Suppressor macrophage treated with lipopolysaccharide for 4 hours (primary cell): ENCODE measurements at places on chromosomes 16 and 17.

GRCh38 chr17:17220529-17220928 is 14.4 kb upstream of the PLD6 start:
- DNase-seq, result no peak

- DNase-seq, result no peak
These were observed 91.3 kb upstream of the NOG start for GRCh38 chr17:56502120-56502654.

GRCh38 chr17:47902039-47902744 is 6.2 kb downstream of the SP2 start:
- no peak for DNase-seq

DNA sequence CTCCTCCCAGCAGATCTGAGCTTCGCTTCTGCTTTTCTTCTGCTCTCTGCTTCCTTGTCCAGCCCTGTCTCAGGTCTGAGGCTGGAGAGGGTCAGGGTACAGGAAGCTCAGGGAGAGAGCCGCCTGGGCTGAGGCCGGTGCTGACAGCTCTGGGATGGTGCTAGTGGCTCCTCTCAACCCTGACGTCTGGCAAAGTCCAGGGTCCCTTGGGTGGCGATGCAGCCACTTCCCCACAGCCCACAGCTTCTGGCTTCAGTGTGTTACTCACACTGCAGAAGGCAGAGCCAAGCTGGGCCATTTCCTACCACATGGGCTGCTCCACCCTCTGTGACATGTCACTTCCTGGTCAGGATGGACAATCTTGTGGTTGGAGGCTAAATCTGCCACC is at the start of gene CD300C:
Gene CD300C (minus strand): TSS at position 273 of the 388 bp plus-strand sequence. CDS start 333 bp downstream, outside the sequence.
- peak; percentile 91 for DNase-seq

DNA sequence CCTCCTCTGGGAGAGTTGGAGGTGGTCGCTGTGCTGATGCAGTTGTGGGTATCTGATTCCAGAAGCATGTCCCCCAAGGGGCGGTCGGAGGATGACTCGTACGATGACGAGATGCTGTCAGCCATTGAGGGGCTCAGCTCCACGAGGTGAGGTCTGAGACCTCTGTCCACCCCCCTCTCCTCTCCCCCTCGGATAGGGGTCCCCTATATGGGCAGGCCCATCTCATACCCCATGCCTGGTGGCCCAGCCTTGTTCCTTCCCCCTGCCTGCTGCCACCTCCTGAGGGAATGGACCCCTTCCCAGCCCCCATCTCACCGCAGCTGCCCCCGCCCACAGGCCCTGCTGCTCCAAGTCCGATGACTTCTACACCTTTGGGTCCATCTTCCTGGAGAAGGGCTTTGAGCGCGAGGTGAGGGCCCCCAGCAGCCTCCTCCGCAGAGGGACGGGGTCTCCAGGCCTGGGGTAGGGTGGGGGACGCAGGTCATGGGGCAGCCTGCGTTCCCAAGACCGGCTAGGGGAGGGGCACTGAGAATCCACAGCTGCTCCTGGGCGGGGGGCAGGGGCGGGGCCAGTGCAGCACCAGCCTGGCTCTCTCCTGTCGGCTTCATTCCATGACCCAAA is 39.2 kb downstream of the ADCY7 start:
- no peak for DNase-seq

DNA sequence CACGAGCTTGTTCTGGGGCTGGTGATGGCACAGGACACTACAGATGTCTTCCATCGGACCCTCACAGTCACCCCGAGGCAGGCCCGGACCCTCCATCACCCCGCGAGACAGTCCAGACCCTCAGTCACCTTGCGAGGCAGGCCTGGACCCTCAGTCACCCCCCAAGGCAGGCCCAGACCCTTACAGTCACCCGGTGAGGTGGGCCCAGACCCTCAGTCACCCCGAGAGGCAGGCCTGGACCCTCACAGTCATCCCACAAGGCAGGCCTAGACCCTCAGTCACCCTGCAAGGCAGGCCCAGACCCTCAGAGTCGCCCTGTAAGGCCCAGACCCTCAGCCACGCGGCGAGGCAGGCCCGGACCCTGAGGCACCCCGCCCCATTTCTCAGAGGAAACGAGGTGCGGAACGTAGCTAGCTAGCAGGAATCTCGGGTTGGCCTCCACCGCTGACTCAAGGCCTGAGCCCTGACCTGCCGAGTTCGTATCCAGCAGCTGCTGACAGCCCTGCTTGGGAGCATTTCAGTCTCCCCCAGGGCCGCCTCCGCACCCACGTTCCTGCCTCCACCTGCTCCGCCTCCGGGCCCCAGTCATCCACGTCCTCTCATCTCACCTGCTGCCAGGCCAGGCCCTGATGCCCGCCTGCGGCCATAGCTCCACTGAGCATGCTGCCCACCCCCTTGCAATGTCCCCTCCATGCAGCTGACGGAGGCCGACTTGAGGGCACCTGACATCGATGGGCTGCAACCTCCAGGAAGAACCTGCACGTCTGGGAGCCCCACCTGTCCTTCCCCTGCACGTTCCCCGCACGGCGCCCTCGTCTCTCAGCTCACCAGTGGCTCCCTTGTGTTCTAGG is 28.7 kb downstream of the RPH3AL start:
- no peak for DNase-seq

DNA sequence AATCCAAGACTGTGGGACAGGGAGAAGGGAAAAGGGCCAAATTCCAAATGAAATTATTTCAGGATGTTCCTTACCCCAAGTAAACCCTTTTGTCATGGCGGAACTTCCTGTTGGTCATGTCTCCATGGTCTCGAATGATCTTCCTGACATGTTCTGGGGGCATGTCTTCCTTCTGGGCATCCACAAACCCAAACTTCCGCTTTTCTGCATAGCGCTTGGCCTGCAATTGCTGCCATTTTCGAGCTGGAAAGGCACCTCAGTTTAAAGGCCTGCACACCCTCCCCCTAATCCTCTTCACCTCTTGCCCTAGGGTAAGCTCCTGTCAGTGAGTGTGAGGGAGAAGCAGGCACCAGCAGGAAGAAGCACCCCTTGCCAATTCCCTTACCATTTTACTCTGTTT is 1.2 kb downstream of the PRPF8 start:
- peak; percentile 46 for DNase-seq

GRCh38 chr17:43949781-43950180 is 4.0 kb downstream of the PYY start:
- DNase-seq, result no peak

GRCh38 chr17:57943140-57943539 is 12.1 kb downstream of the CUEDC1 start:
- DNase-seq, result peak; percentile 83

DNA sequence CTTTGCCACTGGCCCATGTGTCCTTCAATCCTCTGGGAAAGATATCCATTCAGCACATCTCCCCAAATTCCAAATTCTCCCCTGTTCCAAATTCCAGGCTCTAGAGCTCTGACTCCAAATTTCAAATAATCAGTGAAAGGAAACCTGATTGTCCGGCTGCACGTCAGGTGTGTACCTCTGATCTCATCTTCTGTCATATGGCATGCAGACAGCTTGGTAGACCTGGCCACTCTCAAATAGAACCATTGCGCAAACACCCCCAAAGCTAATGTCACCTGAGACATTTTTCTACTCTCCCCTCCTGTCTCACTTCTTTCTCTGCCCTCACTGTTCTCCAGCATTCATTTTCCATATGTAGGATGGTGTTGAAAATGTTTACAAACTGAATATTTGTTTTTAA is 337.0 kb upstream of the DYNLRB2 start:
- no peak for DNase-seq

- DNase-seq, result no peak
These were observed 144.3 kb downstream of the MSI2 start for GRCh38 chr17:57400648-57401047.

DNA sequence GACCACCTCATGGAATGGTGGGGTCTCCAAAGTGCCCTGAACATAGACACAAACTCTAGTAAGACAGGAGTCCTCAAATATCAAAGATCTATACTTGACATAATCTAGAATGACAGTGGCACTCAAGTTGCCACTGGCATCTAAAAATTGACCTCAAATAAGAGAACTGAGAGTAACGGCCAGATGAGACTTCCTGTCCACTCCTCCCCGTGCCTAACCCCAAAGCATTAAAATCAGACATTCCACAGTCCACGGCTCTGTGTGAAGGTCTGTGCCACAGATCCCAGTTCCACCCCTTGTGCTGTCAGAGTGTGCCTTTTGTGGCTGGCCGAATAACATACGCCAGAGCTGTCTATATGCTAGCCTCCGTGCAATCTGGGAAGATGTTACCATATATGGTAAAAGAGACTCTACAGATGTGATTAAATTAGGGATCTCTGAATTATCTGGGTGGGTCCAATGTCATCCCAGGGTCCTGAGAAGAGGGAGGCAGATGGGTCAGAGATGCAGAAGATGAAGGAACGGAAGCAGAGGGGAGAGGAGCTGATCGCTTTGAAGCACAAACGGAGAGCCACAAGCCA is 21.0 kb upstream of the EVPL start:
- DNase-seq, result no peak

- DNase-seq, result peak; percentile 61
These were observed 2.0 kb downstream of the KDM6B start for GRCh38 chr17:7835814-7836595.

- no peak for DNase-seq
These were observed 200.6 kb downstream of the CPPED1 start for GRCh38 chr16:12602811-12603698.

DNA sequence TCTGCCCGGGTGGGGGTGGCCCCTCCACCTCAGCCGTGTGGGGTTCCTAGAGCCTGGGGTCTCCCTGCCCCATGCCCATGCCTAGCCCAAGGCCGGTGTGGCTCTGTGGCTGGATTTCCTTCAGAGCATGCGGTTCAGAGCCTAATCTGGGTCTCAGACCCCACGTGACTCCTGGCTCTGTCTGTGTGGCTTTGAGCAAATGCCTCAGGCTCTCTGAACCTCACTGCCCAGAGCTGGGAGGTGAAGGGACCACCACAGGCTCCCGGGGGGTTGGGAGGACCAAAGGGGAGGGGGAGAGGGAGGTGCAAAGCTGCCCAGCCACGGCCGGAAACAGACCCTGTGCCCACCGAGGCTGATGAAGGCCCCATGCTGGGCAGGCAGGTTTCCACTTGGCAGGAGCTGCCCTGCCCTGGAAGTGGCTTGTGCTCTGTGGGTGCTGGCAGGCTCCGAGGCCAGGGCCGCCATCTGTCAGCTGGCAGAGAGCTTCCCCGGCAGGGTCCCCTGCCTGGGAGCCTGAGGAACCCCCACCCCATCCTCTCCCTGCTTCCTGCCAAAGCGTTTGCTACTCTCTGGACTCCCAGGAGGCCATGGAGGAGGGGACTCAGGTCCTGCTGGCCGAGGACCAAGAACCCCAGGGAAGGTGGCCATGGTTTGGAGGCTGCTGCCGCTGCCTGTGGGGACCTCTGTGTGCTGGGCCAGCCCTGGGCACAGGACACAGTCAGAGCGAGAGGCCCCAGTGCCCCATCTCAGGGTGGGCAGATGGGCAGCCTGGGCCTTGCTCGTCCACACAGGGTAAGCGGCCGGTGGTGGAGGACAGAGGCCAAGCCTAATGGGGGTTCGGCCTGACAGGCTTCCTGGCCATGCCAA is 4.0 kb downstream of the CDH15 start:
- no peak for DNase-seq

GRCh38 chr16:49096176-49096945 is 185.3 kb downstream of the CBLN1 start:
- DNase-seq, result no peak

DNA sequence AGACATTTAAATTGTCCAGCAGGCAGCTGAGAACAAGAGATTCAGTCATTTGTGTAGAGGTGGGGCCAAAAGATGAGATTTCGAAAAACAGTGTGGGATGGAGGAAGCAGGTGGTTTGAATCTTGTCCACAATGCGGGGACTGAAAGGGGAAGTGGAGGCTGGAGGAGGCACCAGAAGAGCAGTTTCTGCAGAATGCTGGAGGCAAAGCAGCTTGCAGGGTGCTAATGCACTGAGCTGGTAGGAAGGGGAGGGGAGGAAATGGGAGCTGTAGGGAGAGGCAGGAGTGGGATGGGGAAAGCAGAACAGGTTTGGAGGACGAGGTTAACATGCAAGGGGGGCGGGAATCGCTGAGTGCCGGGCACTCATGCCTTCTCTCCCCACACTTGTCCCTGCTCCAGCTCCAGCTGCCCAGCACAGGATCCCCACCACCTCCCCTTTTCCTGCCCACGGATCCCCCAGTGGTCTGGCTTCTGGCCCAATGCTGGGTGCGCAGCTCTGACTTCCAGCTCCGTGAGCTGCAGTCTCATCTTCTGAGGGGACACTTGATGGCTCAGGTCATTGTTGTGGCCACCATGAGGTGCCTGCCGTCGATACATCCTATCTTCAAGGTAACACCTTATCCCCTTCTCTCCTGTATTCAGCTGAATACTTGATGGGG is 9.4 kb downstream of the C17orf100 start:
- DNase-seq, result peak; percentile 71

DNA sequence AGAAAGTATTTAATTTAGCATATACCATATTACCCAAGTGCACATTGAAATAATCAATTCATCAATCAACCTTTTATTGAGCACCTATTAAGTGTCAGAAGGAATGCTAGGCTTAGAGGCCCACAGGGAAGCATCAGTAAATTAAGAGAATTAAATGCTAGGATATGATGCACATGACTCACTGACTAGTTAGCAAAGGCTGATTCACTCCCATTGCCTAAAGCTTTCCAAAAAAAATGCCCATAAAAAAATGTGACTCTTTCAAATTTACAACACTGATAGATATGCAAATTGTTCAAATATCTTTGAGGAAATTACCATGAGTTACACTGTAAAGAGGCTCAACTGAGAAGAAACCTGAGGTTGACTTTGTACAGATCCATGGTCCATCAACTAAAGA is 883.3 kb downstream of the CDH11 start:
- no peak for DNase-seq

GRCh38 chr16:2497695-2498484 is 15.9 kb upstream of the ATP6V0C start:
- no peak for DNase-seq

GRCh38 chr17:82801377-82801970 is 38.3 kb downstream of the ZNF750 start:
- no peak for DNase-seq

GRCh38 chr16:86899757-86900156 is 321.4 kb downstream of the FOXL1 start:
- DNase-seq, result no peak

- no peak for DNase-seq
These were observed 224.0 kb upstream of the TNRC6C start for GRCh38 chr17:77734371-77735080.

- no peak for DNase-seq
These were observed 56.3 kb downstream of the SF3B3 start for GRCh38 chr16:70579648-70580630.

GRCh38 chr17:8740486-8740885 is 4.2 kb downstream of the CCDC42 start:
- no peak for DNase-seq

- no peak for DNase-seq
These were observed 14.4 kb upstream of the TIMP2 start for GRCh38 chr17:78939615-78940014.

DNA sequence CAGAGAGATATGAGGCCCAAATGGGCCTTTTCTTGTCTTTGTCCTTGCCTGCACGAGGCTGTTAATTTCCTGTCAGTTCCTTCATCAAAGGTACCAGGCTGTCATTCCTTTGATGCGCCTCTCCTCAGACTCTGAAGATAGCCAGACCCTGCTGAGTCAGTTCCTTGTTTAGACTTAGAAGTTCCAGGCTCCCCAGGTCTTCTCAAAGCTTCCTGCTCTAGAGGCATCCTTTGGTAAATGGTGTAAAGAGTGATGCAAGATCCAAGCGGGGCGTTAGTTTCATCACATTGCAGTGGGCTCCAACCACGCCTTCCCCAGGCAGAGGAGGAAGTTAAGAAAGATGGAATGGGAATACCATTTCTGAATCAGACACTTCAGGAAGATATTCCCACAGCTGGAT is 4.0 kb upstream of the CDH11 start:
- no peak for DNase-seq
